Stimulated activated CD4-positive, alpha-beta T cell treated with anti-CD3 and anti-CD28 coated beads, Interleukin-4, amount 100 ng/mL, for 1 hour (primary cell): ENCODE measurements at places on chromosomes 2 and 18.
A peak's percentile ranks its signal among the peaks of the same experiment; 100 is the strongest.

- DNase-seq: no peak
Observed at GRCh38 chr2:4964001-4964540, 728.1 kb upstream of the SOX11 start.

DNA sequence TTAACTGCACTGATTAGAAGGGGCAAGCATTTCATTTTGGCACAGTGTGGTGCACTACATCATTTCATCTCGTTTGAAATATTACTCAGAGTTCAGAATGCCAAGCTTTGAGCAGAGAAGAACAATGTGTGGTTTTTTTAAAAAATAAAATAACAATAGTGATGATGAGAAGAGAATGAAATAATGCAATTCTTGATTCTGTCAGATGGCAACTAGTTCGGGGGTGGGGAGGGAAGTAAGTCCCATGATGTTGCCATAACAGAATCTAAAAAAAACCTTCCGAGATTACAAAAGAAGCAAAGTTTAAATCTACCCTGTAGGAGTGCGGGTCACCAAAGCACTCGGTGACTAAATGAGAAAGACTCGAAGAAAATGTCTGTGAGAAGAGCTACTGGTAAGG is 490.4 kb downstream of the NR4A2 start:
- DNase-seq: no peak

DNA sequence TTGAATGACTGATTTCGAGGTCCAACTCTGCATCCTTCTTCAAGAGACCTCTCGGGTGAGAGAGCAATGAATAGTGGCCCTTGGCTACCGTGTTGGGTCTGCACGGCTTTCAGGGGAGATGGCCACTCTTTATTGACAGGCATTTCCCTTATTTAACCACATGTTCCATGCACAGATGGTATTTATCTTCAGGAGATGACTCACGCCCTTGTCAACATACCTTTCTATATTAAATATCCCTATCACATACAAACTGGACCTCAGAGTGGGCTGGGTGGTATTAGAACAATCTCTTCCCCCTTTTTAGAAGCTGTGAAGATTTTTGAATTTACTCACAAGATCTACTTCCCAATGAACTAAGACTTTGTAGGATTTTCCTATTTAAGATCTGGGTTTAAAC is 109.6 kb upstream of the CDC42EP3 start:
- DNase-seq: no peak

DNA sequence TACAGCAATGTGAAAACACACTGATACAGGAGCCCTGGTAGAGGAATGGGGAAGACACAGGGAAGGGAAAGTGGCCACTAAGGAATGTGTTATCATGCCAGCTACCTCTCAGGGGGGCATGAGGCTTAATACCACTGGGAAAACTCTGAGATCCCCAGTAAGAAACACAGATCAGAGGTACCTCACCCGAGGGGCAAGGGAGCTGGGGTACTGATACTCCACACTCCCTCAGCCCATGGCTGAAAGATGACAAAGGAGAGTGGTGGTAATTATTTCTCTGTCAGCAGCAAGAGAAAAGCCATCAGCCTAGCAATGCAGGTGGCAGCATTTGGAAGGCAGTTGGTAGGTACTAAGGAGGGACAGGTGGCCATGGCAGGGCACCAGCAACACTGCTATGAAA is 434.8 kb downstream of the NBAS start:
- DNase-seq: no peak

DNA sequence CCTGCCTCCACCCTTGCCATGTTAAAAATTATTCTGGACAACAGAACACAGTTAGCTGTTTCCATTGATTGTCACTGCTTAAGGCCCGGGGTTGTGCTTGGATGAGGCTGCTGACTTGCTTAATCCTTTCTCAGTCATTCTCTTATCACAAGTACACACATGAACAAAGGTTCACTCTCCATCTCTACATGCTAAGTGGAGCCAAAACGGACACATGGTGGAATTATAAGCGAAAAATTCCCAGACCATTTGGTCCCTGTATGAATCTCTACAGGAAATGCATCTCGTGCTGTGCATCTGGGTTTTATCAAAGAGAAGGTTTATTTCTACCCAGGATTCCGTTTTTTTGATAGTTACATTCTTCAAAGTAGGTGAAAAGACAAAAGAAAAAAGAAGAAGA is 177.5 kb upstream of the ETAA1 start:
- DNase-seq: no peak

DNA sequence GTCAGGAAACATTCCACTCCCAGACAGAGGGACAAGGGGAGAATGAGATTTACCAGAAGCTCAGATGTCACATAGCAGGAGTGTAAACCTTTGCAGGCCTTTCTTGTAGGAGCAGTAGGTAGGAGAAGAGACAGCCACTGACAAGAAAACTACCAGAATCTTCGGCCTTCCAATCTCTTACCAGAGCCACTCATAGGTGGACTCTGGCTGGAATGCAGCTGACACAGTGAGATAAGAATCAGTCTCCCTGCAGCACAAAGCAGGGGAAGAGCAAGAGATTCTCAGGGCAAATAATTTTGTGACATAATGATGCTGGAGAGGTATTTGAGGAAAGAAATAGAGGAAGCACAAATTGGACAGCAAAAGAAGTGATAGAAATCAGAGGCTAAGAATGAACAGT is 1534.5 kb downstream of the DPP10 start:
- no peak for DNase-seq

DNA sequence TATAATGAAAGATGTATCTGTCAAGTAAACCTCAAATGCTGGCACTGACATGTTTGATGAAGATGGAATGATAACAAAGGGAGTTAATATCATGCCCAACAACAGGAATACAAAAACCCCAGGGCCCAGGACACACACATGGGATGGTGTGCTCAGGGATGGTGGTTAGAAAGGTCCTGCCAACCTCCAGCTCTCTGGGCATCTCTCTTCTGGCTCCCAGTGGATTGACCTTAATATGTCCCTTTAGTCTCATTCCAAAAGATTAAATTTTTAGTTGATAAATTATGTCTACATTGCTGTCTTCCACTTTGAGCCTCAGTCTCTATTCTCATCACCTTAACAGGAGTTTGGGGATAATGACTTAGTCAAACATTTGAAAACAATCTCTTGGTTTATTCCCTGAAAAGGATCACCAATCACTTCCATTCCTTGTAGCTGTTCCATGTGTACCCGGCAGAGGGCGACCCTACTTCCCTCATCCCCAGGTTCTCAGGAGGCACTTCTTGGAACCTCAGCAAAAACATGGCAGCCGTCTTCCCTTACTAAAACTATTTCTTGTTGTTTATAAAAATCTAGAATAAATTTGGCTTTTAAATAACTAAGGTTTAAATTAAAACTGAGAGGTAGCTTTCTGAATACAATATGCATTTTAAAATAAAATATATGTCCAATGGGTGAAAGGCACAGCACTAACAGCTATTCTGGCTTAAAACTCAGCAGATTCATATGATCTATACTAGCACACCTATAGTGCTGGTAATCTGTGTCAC is 29.6 kb downstream of the MCEE start:
- DNase-seq: peak; percentile 45

DNA sequence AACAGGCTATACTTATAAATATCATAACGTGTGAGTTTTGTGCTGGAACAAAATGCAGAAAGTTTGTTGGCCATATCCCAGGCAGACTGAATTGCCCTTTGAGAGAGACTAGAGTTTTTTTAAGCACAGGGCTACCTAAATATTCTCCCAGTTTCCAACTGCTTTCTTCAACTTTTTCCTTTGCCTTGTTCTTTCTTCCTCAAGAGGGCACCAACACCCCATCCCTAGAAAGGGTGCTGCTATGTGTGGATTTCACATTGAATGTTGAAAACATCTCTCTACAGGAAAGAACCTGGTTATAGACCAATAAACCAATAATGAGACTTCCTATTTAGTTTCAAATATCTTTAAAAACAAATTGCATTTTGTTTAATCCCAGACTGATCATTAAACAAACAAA is 87.9 kb downstream of the ICOS start:
- DNase-seq: no peak

GRCh38 chr2:10125842-10126631 is 3.5 kb downstream of the RRM2 start:
- no peak for DNase-seq

GRCh38 chr2:241015439-241015838 is 17.0 kb downstream of the SNED1 start:
- no peak for DNase-seq

GRCh38 chr2:88254437-88255091 is 84.4 kb downstream of the THNSL2 start:
- no peak for DNase-seq

DNA sequence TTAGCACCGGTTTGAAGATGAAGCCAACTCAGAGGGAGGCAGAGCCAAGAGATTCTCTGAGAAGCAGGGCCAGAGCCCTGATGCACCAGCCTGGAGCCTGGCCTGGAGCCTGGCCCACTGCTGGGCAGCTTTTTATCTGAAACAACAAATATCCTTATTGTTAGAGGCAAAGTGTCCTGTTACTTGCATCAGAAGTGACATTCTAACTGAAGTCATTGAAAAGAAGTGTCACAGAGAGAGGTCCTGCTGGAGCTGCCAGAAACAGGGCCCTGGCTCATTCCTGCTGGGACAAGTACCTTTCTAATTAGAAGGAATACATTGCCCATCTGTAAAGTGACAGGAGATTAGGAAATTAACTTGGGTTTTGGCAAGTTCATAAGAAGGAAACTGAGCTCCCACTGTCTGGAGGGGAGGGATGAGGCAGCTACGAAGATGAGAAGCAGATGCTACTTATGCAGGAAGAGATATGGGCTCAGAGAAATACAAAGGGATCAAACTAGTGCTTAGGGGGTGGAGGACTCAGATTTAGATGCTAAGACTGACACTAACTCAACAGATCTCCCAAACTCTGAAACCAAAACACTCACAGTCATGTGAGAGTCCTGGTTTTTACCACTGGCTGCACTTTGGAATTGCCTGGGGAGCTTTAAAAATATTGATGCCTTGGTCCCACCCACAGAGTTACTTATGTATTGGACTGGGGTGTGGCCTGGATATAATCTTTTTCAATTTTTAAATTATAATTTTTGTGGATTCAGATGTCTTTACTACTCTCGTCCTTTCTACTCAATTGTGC is 11.0 kb upstream of the HK2 start:
- no peak for DNase-seq

DNA sequence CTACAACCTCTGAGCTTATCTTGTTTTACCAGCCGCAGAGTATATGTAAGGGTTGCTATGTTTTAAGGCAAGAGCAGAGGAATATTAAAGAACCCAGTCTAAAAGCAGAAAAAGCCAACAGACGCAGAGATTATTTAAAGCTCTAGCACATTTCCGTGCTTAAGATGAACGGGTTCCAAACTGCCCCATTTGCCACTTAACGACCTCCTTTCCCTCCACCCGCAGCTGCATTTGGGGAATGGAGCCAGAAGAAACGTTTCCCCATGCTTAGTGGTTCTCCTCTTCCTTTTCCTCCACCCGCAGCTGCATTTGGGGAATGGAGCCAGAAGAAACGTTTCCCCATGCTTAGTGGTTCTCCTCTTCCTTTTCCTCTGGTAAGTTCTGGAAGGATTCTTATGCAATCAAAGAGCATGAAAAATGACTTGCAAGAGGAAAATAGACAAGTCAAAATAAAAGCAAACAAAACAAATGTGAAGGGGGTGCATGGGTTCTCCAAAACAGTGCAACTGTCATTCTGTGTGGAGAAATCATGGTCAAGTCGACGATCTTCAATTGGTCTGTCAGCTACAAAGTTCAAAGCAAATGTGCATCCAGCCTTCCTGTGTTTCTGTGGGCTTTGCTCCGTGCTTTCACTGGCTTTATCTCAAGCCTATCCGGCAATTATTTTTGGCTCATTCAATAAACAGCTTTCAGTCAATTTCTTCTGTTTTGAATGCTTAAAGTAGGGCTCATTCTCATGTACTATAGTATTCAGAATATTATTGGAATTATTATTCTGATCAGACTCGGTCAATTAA is 57.8 kb downstream of the DIPK1C start:
- no peak for DNase-seq

- DNase-seq: no peak
Observed at GRCh38 chr2:42872721-42873120, 80.3 kb upstream of the HAAO start.

GRCh38 chr2:69773206-69773605 is 31.3 kb downstream of the ANXA4 start:
- DNase-seq: no peak

DNA sequence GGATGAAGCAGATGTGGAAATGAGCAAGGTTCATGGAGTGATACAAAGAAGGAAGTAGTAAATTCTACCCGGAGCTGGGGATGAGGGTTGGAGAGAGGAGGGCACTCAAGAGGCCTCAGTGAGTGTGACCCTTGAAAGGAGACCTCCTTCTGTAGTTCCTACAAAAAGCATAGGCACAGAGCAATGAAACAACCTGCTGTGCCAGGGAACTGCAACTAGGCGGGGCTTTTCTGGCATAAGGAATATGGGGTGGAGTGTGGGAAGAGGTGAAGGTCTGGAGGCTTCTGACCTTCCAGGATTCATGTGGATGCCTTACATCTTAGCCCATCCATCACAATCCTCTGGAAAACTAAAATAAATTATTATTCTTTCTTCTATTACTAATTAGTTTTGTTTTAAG is 25.5 kb upstream of the PGAP1 start:
- no peak for DNase-seq

- DNase-seq: no peak
Observed at GRCh38 chr18:8139891-8140406, 469.3 kb upstream of the RAB12 start.

DNA sequence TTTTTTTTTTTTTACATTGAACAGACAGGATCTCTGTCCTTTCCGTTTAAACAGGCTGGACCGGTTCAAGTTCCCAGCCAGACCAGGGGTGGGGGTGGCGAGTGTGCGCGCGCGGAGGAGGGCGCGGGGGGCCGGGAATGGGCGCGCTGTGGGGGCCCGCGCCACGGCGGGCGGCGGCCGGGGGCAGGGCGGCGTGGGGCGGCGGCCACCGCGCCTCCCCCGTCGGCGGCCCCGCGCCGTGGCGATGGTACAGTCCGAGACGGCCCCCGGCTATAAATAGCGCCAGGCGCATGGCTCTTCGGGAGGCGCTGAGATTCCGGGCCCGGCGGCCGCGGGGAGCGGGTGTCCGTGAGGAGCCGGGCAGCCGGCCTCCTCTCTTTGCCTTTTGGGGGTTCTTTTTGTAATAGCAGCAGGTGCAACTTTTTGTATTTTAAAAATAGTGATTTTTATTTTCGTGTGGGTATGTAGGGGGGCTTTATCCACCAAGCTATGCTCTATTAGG is 430 bp upstream of the CELF4 start:
- no peak for DNase-seq

DNA sequence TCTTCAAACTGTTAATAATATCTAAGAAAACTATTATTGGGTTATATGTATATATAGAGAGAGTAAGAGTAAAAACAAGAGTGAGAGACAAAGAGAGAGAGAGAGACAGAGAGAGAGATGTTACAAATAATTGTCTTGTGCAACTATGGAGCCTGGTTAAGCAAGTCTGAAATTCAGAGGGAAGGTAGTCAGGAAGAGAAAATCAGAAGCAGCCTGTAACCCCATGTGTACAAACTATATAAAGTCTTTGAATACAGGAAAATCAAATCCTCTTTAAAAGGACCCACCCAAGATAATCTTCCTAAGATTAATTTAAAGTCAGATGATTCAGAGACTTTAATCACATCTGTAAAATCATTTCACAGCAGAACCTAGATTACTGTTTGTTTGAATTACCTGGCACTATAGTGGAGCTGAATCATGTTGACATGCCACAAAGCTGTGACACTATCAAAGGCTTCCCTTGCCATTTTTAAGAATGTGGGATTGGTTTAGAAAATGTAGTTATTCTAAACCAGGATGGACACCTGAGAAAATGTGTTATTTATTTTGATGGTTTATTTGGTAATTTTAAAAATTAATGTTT is 301.7 kb upstream of the FSIP2 start:
- no peak for DNase-seq
